Fibroblast of skin of left biceps (primary cell): ENCODE measurements at places on chromosomes 1 and 21.

GRCh38 chr21:38861056-38861455, 55.3 kb downstream of the ETS2 start:
- DNase-seq, result no peak

DNA sequence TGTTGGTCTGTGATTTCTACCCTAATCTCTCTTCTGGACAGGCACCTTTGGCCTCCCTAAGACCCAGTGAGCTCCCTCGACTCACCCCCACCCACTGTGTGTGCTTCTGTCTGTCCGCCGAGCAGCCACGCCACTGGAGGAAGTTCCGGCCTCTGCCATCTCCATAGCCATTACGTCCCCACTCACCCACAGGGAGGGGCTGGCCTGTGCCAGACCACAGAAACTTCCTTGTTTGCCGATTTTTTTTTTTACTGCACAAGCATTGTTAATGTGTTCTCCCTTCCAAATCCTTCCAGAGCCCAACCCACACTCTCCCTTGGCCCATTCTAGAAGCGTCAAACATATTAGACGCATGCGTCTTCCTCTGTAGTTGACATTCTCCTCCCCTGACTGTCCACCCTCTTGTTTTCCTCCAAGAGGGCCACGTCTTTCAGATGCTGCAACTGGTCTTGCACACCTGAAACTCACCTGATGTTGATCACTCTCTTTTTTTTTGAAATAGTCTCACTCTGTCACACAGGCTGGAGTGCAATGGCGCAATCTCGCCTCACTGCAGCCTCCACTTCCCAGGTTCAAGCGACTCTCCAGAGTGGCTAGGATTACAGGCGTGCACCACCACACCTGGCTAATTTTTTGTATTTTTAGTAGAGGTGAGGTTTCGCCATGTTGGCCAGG, 72.3 kb downstream of the EVA1C start:
- DNase-seq, result no peak

DNA sequence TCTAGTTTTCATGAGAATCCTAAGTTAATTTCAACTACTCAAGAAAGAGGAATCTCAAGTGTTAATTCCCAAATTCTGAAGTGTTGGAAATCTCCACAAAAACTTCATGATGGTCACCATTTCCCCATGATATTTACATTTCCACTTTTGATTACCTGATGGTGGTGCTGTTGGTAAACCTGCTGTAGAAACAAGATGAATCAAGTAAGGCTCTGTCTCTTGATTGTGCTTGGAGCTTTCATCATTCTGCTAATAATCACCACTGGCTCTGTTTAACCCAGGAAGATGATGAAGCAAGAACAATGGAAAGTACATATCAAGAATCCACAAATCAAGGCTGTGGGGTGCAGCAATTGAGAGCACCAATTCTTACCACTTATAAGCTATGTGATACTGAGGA, 77.8 kb downstream of the C4BPA start:
- DNase-seq, result no peak

DNA sequence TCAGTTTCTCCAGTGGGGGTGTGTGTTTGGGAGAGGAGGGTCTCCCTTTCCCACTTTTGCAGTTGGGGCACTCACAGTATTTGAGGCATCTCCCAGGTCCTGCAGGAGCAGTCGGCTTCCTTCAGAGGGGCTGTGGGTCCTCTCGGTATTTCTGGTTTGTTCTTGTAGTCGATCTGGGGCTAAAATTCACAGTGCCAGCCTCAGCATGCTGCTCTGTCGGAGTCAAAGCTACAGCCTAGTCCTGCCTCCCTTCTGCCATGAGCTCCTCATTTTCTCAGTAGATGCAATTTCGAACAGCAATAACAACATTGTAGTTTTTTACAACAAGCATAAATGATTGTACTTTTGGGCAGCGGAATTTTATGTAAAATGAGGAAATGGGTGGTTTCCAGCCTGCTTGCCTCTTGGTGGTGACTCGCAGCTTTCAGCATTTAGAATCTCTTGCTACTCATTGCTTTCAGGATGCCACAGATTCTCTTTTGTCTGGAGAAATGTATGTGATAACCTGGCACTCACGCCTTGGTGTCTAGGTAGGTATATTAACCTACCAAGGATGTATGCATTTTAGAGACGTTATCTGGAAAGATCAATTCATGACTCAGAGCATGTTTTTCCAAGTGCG, 82.4 kb upstream of the C21orf91 start:
- DNase-seq, result no peak

DNA sequence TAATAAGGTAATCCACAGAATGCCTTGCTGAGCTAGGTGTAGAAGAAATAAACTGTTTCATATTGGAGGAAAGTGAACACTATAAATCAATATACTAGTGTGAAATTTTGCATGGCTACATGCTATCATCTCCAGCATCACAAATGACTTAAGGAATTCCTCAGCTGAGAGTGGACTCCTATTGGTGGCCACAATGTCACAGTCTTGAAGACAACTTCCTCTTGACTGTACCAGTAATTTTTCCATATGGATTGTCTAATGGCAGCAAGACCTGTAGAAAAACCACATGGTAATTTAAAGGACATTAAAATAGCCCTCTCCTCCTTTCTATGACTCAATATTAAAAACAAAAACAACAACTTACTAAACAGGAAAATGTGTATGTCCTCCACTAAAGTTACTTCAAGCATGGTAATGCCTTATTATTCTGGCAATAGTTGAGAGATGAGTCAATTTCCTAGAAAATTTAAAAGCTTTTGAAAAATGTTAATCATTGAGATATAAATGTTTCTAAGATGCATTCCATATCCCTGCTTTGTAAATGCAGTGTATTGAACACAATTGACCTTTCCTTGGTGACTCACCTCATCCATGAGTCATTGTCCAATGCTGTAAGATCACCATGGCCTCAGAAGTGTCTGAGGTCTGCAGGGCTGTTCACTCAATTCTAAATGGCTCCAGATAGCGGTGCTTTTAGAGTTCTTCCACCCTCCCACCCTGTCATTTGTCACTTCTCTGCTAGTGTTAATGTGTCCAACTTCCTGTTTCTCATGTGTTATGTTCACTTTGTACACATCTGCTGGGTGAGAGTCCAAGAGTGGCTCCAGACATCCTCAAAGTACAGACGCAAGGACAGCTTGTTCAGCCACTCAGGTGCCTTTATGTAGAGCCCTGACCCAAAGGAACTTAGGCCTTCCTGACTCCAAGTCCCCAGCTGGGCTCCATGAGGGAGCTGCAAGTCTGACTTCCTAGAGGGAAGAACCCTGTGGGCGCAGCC, 32.8 kb upstream of the DNASE2B start:
- DNase-seq, result peak; percentile 89

DNA sequence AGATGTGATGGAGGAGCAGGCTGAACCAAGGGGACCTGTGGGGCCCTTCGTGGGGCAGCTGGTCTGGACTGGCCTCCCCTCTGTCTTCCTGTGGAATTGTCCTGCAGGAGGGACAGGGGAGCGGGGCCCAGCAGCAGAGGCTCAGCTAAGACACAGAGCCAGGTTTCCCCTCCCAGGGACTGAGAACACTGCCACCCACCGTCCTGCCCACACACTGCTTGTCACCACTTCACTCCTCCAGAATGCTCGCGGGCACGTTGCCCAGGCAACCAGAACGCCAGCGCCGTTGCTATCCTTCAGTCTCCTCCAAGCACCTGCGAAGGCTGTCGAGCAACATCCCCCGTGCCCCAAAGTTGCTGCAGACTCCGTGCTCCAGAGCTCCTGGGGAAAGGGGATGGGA, 46.4 kb downstream of the AJAP1 start:
- no peak for DNase-seq

GRCh38 chr21:27418346-27418745, 451.5 kb upstream of the ADAMTS5 start:
- no peak for DNase-seq

GRCh38 chr1:119743308-119743707, 25.4 kb downstream of the HMGCS2 start:
- DNase-seq, result no peak

GRCh38 chr1:178330848-178331497, 165.8 kb downstream of the CLEC20A start:
- no peak for DNase-seq

GRCh38 chr1:205664399-205665017, 15.8 kb downstream of the SLC45A3 start:
- no peak for DNase-seq

GRCh38 chr1:154410185-154410827, 5.2 kb downstream of the IL6R start:
- DNase-seq, result no peak

GRCh38 chr1:30037251-30038118, 685.9 kb downstream of the MATN1 start:
- no peak for DNase-seq

- DNase-seq, result no peak
These were observed 25.1 kb upstream of the CCN1 start for GRCh38 chr1:85555420-85555819.
